Progenitor cell of endocrine pancreas (in vitro differentiated cells): ENCODE measurements at places on chromosomes 2 and 18. TPM values are rescaled to one million over a fixed set of nuclear protein-coding genes. Genes with fewer than 3 reads are reported as not detected.

- peaks cover 5% of the 10 kb centered on the region for H3K36me3 ChIP-seq
- H3K4me3 ChIP-seq = no peak overlapping the region
- DNase-seq = no peak
- H3K27me3 ChIP-seq = peaks cover 3% of the 10 kb centered on the region
- H3K4me1 ChIP-seq = peaks cover 10% of the 10 kb centered on the region
Measured at GRCh38 chr2:6082625-6083018, 390.4 kb downstream of the SOX11 start.

DNA sequence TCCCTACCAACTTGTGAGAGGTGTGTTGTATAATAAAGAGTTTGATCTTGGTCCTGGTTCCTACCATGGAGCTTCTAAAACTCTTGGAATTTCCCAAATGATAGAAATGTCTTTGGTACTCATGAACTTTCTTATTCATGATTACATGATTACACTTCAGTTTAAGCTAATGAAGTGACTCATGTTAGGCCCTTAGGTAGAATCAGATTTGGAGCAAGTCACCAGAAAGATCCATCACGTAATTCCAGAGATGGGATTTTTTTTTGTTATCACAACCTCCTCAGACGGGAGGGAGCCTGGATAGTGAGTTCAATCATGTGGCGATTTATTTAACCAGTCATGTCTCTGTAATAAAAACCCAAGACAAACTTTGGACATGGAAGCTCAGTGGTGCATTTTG lies 1287.6 kb upstream of the ZEB2 start:
- DNase-seq = no peak
- H3K4me1 ChIP-seq = peaks cover 13% of the 10 kb centered on the region
- no peaks in the 10 kb centered on the region for H3K27me3 ChIP-seq
- no peak overlapping the region for H3K27ac ChIP-seq

- no peak overlapping the region for H3K27ac ChIP-seq
- peaks cover 27% of the 10 kb centered on the region for H3K4me1 ChIP-seq
- H3K36me3 ChIP-seq = peaks cover 7% of the 10 kb centered on the region
- H3K4me3 ChIP-seq = no peak overlapping the region
- no peak for DNase-seq
Measured at GRCh38 chr2:36509075-36509474, 88.9 kb downstream of the FEZ2 start.

Gene MERTK
- 20.1 and 20.7 TPM in 2 replicates for total RNA-seq

DNA sequence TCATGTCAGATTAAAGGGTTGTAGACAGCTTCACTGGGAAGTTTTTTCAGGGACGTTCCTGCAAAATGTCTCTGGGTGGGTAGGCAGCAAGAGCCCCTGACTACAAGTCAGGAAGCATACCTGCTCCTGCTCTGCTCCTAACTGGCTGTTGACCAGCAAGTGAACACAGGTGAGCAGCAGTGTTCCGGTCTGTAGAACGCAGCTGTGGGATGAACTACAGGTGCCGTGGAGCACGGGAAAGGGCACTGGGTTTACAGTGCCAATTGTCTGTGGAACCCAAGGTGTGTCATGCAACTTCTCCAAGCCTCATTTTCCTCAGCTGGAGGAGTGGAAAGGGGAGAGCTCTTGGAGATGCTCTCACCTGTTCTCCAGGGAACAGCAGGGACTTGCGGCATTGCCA lies 6.6 kb downstream of the ASB18 start:
- no peak for DNase-seq
- H3K27ac ChIP-seq = no peak overlapping the region
- peaks cover 31% of the 10 kb centered on the region for H3K27me3 ChIP-seq

- H3K27ac ChIP-seq = no peak overlapping the region
- no peak for DNase-seq
- H3K4me3 ChIP-seq = no peak overlapping the region
- no peaks in the 10 kb centered on the region for H3K4me1 ChIP-seq
- no peaks in the 10 kb centered on the region for H3K36me3 ChIP-seq
- H3K27me3 ChIP-seq = peaks cover 5% of the 10 kb centered on the region
Measured at GRCh38 chr2:187654535-187654934, 100.3 kb upstream of the TFPI start.

Gene SMAD7
- total RNA-seq = 24.3 and 27.8 TPM in 2 replicates

Gene BAZ2B
- total RNA-seq = 150 and 155 TPM in 2 replicates

DNA sequence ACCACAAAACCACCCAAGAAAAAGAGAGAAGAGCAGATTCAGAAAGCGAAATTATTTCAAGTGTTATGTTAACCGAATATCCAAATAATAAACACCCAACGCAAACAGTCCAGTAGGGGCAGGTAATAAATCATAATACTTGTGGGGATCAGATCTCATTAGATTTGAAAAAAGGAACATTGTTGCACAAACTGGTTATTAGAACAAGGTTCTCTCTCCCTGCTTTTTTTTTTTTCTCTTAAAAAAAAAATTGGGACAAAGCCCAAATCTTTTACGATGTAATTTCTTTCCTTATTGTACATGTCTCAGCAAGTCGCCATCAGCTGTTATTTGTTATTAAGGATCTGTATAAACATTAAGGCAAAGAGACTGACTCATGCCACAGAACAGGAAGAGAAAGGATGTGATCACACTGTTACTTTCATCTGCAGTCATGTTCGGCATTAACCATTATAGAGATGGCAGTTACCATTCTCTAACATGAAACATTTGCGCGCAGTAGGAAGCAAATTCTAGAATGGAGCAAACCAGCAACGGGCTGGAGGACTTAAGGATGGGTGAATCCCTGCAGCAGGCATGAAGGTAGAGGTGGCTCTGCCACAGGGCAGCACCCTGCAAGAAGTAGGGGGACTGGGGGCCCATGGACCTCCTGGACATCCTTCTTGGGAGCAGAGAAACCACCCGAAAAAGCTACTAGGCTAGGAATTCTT lies 42.0 kb downstream of the EPHA4 start:
- peaks cover 64% of the 10 kb centered on the region for H3K4me1 ChIP-seq
- H3K27ac ChIP-seq = no peak overlapping the region
- H3K27me3 ChIP-seq = peaks cover 11% of the 10 kb centered on the region
- H3K4me3 ChIP-seq = no peak overlapping the region
- no peak for DNase-seq

DNA sequence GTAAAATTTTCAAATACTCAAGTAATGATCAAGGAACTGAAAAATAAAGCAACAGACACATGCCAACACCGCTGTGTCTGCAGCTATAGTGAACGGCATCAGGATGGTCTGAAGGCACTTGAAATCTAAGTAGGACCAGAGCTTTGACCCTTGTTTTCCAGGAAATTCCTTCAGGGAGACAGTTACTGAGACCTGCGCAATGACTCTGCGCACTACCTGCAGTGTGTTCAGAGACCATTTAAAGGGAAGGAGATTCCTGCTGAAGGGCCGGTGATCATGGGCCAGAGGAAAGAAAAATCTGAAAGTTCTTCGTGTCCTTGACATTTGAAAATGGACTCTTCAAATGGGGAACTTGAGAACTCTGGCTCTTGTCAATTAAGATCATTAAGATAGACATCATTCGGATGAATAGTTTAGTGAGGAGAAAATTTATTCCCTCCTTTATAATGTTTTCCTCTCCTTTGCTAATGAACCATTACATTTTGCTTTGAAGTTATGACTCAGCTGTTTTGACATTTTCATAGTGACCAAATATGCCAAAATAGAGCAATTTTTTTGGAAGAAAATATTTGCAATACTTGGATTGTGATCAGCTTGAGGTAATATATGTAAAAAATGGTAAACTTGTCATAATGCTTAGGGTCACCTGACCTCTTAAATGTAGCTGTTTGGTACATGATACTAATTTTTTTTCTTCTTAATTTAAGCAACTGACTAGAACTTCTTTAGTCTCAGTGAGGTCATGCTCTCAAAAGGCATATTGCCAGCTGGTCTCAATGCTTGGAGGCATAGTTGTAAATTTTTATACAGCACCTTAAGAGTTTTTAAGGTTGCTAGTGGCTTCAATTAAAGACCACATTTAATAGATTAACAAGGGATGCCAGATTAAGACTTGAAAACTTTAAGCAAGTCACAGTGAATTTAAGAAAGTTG lies 329.3 kb downstream of the ARHGAP15 start:
- no peaks in the 10 kb centered on the region for H3K36me3 ChIP-seq
- no peak for DNase-seq
- H3K4me3 ChIP-seq = no peak overlapping the region
- no peaks in the 10 kb centered on the region for H3K27me3 ChIP-seq

Gene VSNL1
- total RNA-seq = 1.1 TPM in 2 replicates

DNA sequence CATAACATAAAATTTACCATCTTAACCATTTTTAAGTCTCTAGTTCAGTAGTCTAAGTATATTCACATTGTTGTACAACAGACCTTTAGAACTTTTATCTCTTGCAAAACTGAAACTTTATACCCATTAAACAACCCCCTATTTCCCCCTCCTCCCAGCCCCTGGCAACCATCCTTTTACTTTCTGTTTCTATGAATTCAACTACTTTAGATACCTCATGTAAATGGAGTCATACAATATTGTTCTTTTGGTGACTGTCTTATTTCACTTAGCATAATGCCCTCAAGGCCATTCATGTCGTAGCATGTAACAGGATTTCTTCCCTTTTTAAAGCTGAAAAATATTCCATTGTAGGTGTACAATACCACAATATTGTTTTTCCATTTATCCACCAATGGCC lies 129.8 kb downstream of the PDE11A start:
- H3K4me1 ChIP-seq = no peaks in the 10 kb centered on the region
- no peaks in the 10 kb centered on the region for H3K27me3 ChIP-seq
- H3K36me3 ChIP-seq = no peaks in the 10 kb centered on the region
- H3K4me3 ChIP-seq = no peak overlapping the region
- H3K27ac ChIP-seq = no peak overlapping the region
- DNase-seq = no peak

- H3K36me3 ChIP-seq = peaks cover 6% of the 10 kb centered on the region
- H3K27me3 ChIP-seq = no peaks in the 10 kb centered on the region
- H3K4me1 ChIP-seq = no peaks in the 10 kb centered on the region
- H3K4me3 ChIP-seq = no peak overlapping the region
Measured at GRCh38 chr2:226295123-226295522, 504.5 kb downstream of the IRS1 start.

DNA sequence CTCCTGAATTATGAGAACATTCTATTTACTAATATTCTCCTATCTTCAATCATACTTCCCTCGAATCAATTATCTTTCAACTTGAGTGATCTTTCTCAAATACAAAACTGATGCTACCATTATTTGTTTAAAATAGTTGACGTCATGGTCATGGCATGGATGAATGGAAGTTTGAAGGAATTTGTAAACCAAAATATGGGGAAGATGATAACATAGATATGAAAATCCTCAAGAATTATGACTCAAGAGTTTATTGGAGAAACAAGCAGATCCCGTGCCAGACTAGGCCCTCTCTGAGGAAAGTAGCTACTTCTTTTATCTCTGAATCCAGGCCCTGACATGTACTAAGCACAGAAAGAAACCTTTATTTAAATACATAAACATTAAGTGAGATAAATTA lies 270.4 kb upstream of the MC4R start:
- H3K27ac ChIP-seq = no peak overlapping the region
- no peaks in the 10 kb centered on the region for H3K36me3 ChIP-seq
- DNase-seq = no peak
- H3K4me1 ChIP-seq = no peaks in the 10 kb centered on the region
- H3K27me3 ChIP-seq = no peaks in the 10 kb centered on the region

DNA sequence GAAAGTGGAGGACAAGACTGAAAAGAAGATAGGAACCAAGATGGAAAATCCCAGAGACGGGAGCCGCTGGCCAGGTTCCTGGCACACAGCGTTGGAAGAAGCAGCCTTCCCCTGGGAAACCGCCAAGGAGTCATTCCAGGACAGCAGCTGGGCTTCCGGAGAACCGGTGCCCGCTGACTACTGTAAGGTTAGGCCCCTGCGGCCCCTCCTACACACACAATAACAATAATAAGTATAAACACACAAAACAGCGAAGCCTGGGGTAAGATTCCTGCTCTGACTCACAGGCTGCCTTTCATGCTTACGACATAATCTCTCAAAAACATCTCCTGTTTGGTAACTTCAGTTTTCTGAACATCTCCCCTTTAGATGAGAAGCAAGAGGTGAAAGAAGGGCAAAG lies 28.1 kb upstream of the MYCN start:
- no peak overlapping the region for H3K4me3 ChIP-seq
- peaks cover 12% of the 10 kb centered on the region for H3K27me3 ChIP-seq
- no peak for DNase-seq
- no peak overlapping the region for H3K27ac ChIP-seq

Gene UPP2
- total RNA-seq = not detected in 2 replicates

Gene PLCD4
- 0.38 and 0.62 TPM in 2 replicates for total RNA-seq

DNA sequence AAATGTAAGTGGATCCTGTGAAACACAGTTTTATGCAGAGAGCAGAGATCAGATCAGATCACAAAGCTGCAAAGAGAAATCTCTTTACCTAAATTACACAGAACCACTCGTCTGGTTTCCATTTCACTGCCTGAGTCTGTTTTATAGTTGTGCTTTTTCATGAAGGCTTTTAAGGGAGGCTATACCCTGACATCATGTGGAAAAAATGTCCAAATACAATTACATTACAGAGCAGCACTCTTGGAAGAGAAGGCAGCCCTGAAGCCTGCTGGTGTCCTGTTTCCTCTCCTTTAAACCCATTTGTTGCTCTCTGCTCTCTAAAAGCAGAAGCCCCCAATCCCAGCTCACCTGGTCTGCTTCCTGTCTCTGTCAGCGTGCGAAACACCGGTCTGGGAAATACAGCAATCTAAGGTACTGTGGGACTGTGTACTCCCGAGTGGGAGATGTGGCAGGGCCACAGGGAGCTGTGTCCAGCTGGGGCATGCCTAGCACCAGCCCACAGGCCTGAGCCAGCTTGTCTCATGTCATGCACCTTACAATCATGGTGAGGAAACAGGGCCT lies 24.8 kb upstream of the ZFP36L2 start:
- H3K27ac ChIP-seq = peak overlapping the region; percentile 6
- no peaks in the 10 kb centered on the region for H3K27me3 ChIP-seq
- peaks cover 8% of the 10 kb centered on the region for H3K36me3 ChIP-seq
- H3K4me1 ChIP-seq = peaks cover 3% of the 10 kb centered on the region
- no peak overlapping the region for H3K4me3 ChIP-seq

DNA sequence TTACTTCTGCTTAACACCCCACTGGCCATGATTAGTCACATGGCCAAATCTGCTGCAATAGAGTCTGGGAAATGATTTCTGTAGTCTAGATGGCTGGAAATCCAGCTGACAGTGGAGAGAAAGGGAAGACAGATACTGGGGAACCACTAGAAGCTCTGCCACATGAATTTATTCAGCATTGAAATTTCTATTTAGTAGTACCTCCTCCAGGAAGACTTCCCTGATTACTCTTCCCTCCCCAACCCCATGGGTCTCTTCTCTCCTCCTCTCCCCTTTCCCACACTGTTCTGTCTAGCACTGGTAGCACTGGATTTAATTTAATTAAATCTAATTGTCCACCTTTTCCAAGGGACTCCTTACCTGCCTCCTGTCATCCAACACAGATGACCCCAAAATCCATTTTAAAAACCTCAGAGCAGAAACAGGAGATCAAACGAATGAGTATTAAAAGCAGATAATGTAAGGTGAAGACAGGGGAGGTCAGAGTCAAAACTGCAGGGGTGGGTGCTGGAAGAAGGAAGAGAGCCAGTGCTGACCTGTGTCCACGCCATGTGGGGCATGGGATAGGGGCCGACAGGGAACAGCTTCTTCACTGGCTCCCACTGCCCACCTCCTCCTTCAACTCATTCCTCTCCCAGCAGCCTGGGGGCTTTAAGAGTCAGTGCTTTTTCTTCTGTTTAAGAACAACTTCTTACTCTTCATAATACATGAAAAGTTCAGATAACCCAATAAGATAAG lies 169.2 kb upstream of the HS6ST1 start:
- H3K27ac ChIP-seq = no peak overlapping the region
- peaks cover 56% of the 10 kb centered on the region for H3K27me3 ChIP-seq
- no peak overlapping the region for H3K4me3 ChIP-seq
- H3K4me1 ChIP-seq = peaks cover 31% of the 10 kb centered on the region
- no peak for DNase-seq
- H3K36me3 ChIP-seq = no peaks in the 10 kb centered on the region

- H3K27me3 ChIP-seq = no peaks in the 10 kb centered on the region
- peaks cover 2% of the 10 kb centered on the region for H3K36me3 ChIP-seq
- H3K27ac ChIP-seq = no peak overlapping the region
- H3K4me1 ChIP-seq = peaks cover 18% of the 10 kb centered on the region
Measured at GRCh38 chr2:6510532-6510931, 355.2 kb downstream of the CMPK2 start.

Gene SGPP2
- 14.2 and 19.8 TPM in 2 replicates for total RNA-seq
